Omental fat pad (tissue), 4 donors: ENCODE measurements at places on chromosomes 7 and 10. TPM values are rescaled to one million over a fixed set of nuclear protein-coding genes. Genes with fewer than 3 reads are reported as not detected.

Gene CHST3
- total RNA-seq, result 54.2 TPM

GRCh38 chr10:24208661-24209431 is at the start of gene KIAA1217:
KIAA1217 (plus strand) TSS chr10:24209138; CDS start chr10:24209194, 56 bp downstream.
- DNase-seq, result no peak

- no peak for DNase-seq
Measured at GRCh38 chr7:69772718-69773436, 174.6 kb downstream of the AUTS2 start.

DNA sequence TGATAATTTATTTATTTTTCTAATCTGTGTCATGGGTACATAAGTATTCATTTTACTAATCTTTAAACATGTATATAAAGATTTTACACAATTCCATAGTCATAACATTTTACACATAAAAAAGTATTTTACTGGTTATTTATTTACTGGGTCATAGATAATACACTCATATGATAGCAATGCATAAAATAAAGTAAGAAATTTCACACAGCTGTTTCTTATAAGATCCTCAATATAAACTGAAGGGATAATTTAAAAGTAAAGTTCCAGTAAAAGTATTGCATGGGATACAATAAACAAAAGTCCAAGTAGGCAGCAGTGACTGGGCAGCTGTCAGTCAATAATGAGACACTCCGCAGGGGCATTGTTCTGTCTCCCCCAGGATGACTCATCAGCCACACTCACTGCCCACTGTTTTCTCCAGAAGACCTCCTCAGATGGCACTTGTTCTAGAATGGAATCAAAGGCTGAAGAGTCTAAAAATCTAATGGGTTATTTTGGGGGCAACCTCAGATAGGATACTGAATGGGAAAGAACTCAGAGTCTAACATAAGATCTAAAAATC is 32.7 kb downstream of the DPY19L1 start:
- no peak for DNase-seq

DNA sequence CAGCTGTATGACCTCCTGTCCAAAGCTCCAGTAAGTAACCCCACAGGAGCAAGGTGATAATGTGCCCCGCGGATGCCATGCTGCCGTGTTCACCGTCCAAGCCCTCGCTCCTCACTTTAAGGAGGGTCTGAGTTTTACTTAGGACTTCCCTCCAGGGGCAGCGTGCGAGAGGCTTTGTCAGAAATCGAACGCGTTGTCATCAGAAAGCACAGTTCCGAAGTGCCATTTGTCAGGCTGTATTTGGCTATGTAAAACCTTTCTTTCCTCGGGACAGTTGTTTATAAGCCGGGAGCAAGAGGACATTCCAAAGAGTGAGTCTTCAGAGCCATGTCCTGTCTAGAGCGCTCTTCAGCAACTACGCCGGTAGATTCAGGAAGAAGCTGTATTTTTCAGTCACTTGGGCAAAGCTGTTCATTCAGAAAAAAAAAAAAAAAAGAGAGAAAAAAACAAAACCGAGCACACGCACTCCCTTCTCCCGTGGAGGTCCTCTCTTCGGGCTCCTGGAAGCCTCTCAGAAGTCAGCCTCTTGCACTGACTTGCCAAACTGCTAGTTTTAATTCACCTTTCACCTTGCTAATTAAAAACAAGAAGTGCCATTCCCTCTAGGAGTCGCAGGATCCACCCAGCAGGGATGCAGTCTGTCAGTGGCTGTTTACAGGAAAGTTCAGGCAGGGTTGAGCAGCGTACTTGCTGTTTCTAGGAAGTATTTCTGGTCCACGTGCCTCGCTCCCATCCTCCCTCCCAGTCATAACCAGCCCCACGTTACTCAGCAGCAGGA is at the start of gene SEMA3E:
Gene SEMA3E, minus strand, starts transcription at position 676 of the 778 bp plus-strand sequence.
- no peak for DNase-seq
